C1 segment of cervical spinal cord (tissue), 14 donors: ENCODE measurements at places on chromosomes 1 and 21.

GRCh38 chr1:55259911-55260609 is 44.9 kb upstream of the USP24 start:
- no peak for DNase-seq

DNA sequence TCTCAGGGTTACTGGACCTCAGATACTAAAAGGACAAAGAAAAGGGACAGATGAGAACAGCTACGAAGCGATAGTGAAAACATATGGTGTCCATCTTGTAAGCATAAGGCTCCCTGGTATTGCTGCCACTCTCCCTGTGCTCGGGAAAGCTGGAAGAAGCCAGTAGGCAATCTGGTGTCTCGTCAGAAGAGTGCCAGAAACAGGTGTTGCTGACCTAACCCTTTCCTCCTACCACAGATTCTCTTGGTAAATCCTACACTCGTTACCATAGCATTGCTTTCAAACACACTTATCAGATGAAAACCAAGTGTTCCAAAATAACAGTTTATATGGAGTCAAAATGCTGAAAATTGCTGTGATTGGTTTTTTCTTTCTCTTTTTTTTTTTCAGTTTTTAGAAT is 146.3 kb downstream of the NRIP1 start:
- no peak for DNase-seq

- no peak for DNase-seq
Measured at GRCh38 chr1:167496797-167497619, 21.3 kb downstream of the CD247 start.

DNA sequence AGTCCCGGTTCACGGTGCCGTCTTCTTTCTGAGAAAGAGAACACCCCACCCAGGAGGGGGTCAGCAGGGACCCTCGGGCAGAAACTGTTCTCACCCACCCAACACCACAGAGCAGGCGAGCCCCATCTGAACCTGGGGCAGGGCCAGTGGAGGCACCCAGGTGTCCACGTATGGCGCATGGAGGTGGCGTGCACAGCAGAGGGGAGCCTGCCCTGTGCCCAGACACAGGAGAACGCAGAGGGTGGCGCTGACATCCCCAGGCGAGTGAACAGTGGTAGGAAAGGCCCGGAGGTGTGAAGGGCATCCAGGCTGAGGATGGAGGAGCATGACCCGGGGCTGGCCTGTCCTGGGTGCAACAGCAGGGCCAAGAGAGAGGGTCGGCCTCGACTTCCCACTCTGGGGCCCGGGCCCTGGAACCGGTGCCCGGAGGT is 91.1 kb downstream of the STUM start:
- DNase-seq: no peak

DNA sequence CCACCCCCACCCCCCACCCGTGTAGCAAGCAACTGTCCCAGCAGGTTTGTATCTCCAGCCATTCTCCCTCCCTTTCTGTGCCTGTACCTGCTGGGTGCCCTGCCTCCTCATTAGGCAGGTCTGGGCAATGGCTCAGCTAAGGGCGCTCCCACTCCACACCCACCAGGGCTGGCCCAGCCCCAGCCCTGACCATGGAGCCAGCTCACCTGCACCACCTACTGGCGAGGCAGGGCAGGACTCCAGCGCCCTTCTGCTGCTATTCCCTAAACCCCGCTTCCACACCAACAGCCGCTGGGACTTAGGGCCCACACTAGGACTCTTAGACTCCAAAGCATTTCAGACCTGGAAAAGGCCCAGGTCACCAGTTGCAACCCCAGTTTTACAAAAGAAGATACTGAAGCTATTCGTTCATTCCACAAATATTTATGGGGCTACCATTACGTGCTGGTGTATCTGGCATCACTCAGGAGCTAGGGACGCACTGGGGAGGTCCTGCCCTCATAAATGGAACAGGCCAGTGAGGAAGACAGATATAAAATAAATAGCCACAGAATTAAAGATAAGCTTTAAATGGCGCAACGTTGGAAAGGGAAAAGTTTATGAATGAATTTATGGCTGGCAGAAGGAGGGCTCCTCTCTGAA is 24.0 kb downstream of the PGLYRP3 start:
- no peak for DNase-seq

- no peak for DNase-seq
Measured at GRCh38 chr1:162893612-162893908, 32.6 kb upstream of the CCDC190 start.

DNA sequence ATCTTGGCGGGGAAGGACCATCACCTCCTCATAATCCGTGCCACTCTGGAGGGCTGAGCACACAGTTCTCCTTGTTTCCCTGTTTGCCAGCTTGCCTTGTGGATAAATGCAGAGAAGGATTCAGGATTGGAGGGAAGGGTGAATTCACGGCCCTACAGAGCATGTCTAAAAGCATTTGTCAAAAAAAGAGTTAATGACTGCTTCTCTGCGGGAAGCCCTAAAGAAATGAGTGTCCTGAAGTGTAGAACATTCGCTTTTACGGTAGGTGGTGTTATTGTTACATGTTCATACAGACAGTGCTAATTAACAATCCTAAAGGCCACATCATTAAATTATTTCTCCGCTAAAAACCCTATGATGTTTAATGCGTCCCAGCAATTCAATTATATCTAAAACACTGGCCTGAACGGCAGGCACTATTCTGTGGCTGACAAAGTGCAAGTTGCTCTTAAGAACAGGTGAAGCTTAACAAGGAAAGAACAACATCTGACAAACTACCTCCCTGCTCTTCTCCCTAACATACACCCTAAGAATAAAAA is 112.3 kb upstream of the NFIA start:
- DNase-seq: no peak

- DNase-seq: no peak
Measured at GRCh38 chr1:30778154-30778978, 20.8 kb upstream of the LAPTM5 start.

- peak; percentile 7 for DNase-seq
Measured at GRCh38 chr1:185338719-185339622, 21.9 kb upstream of the IVNS1ABP start.

GRCh38 chr1:229068270-229068987 is 202.5 kb upstream of the RAB4A start:
- DNase-seq: no peak

DNA sequence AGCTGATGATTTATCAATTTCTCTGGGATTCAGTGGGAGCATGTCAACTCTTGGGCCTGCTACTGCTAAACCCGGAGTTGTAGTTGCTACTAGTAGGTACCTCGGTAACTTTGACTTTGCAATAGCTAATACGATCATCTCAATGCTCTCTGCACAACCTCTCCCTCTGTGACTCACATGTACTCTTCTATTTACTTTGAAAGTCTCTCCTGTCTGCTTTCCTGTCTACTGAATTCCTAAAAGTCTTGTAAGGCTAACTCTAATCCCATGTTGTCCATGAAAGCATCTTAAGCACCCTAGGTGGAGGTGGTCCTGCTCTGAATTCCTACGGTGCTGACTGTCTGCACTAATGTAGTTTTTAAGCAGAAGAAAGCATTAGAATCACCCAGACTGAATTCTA is 29.3 kb downstream of the SLC9C2 start:
- DNase-seq: no peak

DNA sequence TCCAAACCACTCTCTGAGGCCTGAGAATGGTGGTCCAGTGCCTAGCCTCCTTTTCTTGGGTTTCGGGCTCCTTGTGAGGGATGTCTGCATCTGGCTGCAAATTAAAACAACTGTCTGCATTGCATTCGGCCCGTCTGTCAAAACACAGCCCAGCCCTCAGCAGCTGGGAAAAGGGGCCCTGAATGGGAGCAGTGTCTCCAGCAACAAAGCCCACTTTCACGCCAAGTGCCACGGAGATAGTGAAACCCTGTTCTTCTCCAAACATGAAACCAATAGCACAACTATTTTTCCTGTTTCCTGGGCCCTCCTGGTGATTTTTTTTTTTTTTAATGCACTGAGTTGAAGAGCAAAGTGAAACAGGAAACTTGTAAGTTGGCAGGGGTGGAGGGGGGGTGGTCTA is 138.4 kb downstream of the PLXNA2 start:
- DNase-seq: peak; percentile 78

DNA sequence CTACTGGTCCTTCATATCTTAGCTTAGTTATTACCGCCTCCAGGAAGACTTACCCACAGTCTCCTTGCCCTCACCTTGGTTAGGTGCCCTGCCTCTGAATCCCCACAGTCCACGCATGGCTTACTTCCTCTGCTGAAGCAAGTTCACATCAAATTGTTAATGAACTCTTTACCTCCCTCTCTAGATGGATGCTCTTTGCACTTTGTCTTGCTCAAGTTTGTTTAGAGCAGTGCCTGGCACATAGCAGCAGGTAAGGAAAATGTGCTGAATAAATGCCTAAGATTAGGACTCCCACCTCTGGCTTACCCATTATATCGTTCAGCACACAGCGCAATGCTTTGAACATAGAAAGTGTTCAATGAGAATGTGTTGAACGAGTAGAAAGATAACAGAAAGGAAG is 90.5 kb downstream of the BEND5 start:
- no peak for DNase-seq

DNA sequence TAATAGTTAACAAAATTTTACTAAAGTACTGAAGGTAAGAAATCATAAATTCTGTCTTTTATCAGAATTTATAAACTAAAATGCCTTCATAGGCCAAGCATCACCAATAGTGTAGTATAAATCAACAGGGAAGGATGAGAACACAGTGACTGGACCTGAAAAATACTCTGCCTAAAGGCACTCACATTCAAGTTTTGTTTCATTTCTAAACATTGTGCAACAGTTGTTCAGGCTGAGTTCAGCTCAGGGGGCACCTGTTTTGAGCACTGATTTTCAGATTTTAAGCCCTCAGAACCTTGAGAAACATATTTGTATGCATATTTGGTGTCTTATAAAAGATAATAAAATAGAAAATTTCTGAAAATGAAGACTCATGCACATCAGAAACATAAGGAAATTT is 12.4 kb downstream of the ACBD6 start:
- DNase-seq: no peak

- DNase-seq: no peak
Measured at GRCh38 chr1:100719490-100719889, at the start of gene VCAM1. Gene VCAM1 (plus strand): TSS chr1:100719742. CDS start chr1:100719861, 119 bp downstream.

DNA sequence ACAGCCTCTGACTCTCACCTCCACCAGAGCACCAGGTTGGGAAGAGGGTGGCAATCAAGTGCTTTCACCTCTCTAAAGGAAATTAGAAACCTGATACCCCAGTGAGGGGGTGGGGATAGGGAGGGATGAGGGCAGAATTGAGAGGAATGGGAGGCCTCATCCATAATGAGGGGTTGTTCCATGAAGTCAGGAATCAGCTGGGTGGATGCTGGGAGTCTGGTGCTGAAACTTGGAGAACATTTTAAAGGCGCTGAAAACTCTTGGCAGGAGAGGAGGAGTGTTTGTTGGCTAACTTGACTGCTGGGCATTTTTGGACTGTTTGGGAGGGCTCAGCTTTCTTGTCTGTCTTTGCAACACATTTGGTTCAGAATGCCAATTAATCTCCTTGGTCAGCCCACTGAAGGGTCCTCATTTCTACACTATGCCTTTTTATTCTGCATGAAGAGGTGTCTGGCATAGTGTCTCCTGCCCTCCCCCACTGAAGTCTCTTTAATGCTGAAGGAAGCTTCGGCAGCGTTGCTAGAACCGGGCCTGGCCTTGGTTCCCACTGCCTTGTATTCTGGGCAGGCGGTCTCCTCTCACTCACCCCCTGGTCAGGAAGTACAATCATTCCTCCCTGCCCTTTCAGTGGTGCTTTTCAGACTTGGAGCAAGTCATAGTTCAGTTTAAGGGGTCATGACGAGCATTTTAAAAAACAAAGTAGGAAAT is 2.2 kb downstream of the PHGDH start:
- DNase-seq: no peak

DNA sequence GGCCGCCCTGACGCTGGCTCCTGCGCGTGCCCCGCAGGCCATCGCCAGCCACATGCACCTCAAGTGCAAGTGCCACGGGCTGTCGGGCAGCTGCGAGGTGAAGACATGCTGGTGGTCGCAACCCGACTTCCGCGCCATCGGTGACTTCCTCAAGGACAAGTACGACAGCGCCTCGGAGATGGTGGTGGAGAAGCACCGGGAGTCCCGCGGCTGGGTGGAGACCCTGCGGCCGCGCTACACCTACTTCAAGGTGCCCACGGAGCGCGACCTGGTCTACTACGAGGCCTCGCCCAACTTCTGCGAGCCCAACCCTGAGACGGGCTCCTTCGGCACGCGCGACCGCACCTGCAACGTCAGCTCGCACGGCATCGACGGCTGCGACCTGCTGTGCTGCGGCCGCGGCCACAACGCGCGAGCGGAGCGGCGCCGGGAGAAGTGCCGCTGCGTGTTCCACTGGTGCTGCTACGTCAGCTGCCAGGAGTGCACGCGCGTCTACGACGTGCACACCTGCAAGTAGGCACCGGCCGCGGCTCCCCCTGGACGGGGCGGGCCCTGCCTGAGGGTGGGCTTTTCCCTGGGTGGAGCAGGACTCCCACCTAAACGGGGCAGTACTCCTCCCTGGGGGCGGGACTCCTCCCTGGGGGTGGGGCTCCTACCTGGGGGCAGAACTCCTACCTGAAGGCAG is 23.4 kb upstream of the ARF1 start:
- no peak for DNase-seq
